Effector memory CD4-positive, alpha-beta T cell (primary cell): ENCODE measurements at places on chromosomes 16 and 17.
A peak's percentile ranks its signal among the peaks of the same experiment; 100 is the strongest.

DNA sequence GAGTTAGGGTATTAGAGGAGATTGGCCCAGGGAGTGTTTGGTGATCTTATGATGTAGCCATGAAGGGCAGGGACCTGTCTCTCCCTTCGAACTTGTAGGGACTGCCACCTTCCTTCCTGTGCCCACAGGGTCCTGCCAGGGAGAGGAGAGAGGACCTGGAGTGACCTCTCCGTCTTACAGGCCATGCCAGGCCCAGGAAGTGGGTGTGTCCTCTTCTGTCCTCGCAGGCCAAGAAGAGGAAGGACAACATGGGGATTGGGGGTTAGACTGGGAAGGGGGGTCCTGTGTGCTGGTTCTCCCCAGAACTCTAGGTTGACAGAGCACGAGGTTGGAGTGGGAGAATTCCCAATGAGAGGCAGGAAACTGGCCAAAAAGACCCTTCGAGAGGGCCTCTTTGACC, 43.4 kb upstream of the TAC4 start:
- DNase-seq = no peak

GRCh38 chr17:78763561-78763960, 18.5 kb downstream of the CYTH1 start:
- no peak for DNase-seq

DNA sequence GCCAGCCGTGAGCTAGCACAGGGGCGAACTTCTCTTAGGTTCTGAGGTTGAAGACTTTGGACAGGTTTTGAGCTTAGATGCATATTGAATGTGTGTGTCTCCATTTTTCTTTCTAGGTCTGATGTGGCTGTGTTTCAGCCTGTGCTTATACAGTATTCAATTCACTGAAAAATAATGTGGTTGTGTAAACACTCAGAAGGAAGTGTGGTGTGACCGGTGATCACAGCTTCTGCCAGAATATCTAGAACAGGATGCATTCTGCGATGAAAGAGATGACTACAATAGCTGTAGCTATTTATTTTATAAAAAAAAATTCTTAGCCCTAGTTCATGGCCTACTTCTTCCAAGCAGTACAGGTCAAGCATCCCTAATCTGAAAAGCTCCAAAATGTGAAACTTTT, 64.4 kb downstream of the MAP2K6 start:
- DNase-seq = no peak

DNA sequence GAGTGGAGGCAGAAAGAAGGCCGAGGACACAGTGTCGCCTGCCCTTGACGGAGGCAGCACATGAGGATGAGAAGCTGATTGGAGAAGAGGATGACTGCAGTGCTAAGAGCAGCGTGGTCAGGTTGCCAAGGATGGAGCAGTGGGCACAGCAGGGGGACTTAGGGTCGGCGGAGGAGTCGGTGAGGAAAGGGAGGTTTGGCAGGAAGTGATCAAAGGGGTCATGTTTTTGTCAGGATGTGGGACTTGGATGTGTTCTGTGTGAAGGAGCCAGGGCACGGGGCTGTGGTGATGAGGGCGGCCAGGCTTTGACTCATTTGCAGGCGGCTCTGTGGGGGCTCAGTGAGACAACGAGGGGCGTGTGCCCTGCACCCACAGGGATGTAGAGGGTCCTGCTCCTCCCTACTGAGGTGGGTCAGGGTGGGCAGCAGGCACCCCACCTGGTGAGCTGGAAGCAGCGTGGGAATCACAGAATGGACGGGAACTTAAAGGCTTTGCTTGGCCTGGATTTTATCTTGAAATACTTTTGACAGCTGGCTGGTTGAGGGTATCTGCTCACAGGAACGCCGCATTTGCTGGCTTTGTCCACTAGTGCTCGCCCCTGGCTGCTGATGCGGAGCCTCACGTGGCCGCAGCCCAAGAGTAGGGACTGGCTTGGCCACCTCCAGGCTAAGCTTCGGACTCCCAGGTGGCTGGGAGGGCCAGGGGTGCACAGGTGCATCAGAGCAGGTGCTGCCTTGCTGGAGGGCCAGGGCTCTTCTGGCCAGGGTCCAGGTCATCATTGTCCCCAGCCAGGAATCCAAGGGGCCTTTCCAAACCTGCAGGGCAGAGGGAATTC, 6.0 kb downstream of the MPG start:
- no peak for DNase-seq

DNA sequence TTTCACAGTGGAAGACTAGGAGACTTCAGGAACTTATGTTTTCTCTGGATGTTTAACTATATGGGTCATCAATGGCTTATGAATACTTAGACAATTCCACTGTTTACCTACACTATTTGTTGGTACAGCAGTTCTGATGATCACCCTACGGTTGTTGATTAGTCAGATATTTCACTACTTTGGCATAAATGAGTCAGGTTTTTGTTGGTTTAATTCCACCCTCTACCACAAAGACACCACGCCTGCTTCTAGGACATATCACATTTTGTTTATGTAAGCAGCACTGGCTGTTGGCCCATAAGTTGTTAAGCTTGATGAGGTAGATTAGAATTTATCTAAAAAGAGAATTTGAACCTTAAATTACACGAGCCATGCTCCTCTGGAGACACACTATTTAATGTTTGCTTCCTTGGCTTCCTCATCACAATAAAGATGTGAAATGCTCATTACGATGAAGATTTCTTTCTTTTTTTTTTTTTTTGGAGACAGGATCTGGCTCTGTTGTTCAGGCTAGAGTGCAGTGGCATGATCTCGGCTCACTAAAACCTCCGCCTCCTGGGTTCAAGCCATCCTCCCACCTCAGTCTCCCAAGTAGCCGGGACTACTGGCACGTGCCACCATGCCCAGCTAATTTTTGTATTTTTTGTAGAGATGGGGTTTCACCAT, 4.3 kb downstream of the GDE1 start:
- DNase-seq = no peak

- peak; percentile 26 for DNase-seq
Measured at GRCh38 chr17:42407289-42407836, 15.7 kb downstream of the CAVIN1 start.

DNA sequence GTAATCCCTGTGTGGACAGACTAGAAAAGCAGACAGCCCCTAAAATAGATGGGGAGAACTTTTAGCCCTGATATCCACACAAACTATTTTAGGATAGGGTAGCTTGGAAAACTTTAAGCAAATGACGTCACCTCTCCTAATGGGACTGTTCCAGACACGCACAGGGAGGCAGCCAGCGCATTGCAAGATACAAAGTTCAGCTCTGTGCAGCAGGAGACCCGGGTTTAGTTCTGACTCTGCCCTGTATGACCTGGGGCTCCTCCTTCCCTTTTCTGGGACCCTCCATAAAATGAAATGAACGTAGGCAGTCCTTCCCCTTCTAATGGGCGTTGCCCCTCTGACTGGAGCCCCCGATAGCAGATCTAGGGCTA, 6.3 kb downstream of the ZNF689 start:
- DNase-seq = no peak

GRCh38 chr17:13462673-13463124, 139.0 kb downstream of the HS3ST3A1 start:
- DNase-seq = no peak

- no peak for DNase-seq
Measured at GRCh38 chr17:29474297-29474696, 84.1 kb downstream of the TAOK1 start.

- DNase-seq = no peak
Measured at GRCh38 chr16:10408824-10409381, 23.0 kb downstream of the ATF7IP2 start.

DNA sequence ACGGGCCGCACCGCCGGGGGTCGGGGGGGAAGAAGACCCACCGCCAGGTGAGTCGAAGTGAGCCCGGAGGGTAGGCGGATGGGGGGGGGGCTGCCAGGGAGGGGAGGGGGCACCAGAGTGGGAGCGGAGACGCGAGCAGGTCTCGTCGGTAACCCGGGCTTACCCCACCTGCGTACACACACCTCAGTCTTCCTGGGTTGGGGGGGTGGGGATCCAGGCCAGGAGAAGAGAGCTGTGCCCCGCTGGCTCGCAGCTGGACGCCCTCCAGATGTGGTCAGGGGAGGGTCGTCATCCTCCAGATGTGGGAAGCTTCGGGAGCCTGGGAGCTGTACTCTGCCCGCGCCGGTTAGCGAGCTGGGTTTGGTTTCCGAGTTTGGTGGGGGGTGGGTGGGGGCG, 1.2 kb downstream of the CACNA1G start:
- no peak for DNase-seq

GRCh38 chr17:35448214-35448898, at the start of gene SLFN13:
SLFN13 (minus strand) TSS chr17:35448766; CDS start chr17:35445680, 3,086 bp downstream.
- peak; percentile 76 for DNase-seq

DNA sequence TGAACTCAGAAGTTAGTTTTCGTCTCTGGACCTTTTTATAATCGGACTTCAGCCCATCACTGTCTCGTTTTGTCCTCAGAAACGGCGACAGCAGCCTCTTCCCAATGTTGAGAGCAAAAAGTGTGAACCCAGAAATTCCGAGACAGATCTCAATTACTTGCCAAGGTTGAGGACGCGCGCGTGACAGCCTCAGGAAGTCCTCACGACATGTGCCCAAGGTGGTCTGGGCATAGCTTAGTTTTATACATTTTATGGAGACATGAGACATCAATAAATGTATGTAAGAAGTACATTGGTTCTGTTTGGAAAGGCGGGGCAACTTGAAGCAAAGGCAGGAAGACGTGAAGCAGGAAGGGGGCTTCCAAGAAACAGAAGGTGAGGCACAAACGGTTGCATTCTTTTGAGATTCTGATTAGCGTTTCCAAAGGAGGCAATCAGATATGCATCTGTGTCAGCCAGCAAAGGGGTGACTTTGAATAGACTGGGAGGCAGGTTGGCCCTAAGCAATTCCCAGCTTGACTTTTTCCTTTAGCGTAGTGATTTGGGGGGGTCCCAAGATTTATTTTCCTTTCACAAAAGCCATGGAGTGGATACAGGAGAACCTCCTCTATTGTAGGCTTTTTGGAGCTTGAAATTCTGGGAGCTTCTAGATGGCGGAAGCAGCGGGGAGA, 583 bp upstream of the ZNF747 start:
- DNase-seq = no peak

DNA sequence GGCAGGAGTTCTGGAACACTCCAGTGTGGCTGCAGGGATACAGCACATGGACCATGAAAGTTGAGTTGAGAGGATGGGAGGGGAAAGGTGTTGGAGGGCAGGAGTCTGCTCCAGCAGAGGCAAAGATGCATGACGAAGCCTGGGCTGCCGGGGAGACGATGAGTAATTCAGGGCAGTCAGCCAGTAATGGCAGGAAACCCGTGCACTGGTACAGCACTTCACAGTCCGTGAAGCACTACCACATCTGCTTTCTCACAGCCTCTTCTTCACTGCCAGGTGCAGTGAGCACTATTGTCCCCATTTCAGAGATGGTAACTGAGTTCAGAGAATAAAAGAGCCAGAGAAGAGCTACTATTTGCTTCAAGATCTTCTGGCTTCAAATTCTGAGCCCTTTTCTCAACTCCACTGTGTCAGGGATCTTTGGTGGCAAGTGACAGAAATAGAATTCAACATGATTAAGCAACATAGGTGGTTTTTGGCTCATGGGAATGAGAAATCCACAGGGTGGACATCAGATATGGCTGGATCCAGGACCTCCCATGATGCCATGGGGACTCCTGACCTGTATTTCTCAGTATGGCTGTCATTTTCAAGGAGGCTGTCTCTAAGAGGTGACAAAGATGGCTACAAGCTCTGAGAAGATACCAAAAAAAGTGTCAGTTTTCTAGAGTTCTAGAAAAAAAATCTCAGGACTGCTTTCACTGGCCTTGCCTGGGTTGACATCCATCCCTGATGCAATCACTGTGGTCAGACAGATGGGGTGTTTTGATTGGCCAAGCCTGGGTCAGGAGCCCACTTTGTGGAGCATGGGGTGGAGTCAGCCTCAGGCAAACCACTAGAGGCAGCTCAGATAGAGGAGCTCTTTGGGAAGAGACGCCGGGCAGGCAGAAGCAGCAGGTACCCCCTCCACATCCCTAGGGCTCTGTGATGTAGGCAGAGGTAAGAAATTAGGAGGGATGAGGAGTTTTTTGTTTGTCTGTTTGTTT, 24.7 kb downstream of the IL21R start:
- peak; percentile 57 for DNase-seq

DNA sequence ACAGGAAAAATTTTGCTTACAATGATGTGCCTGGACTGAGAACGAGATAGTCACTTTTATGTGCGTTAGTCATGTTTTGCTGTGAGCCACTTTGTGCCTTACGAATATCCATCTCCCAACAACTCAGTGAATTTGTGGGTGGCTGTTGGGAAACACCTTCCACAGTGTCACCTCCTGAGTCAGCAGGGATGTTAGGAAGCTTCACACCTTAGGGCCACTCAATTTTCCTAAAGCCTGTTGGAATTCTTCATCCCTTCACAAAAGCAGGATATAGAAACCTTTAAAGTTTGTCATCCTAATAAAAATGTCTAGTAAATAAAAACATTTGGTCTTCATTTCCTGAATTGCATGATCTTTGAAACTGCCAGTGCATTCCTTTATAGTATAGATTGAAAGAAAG, 4.3 kb upstream of the KRTAP3-1 start:
- no peak for DNase-seq

GRCh38 chr17:422196-422930, 69.8 kb upstream of the RPH3AL start:
- no peak for DNase-seq

- no peak for DNase-seq
Measured at GRCh38 chr17:59800530-59800942, 92.2 kb downstream of the TUBD1 start.

DNA sequence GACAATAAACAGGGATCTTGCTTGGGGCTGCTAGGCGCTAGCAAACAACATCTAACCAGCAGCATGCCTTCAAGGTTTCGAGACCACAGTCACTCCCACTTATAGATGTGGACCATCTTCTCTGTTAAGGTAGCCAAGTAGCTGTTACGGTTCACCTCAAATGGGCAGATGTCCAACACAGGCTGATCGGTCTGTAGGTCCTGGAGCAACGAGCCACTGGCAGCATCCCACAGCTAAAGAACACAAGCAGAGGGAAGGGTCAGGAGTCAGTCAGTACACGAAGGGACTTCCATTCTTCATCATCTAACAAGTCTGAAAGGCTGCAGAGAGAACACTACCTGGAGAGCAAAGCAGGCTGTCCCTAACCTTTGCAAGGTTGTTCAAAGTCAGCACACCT, 16.9 kb upstream of the GLG1 start:
- no peak for DNase-seq

DNA sequence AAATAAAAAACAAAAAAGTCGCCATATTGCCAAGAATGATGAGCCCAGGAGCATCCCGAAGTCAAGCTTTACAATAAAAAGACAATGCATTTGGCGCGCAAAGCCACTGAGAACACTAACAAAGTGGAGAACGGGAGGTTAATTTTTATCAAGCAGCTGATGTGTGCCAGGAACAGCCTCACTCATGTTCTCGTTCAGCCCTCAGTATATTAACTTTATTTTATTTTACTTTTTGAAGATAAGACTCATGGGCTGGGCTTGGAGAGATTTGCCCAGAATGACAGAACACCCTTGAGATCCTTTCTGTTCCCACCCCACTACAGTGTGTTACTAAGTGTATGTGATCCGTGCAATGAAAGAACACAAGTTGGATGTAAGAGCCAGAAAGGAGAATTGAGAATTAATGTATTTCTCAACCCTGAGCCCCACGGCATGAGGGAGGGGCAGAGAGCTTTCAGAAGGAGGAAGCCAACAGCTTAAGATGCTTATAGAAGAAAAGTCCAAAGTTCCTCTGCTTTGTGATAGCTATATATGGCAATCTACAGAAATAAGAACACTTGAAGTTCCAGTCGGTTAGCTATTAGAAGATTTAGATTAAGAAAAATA, 48.4 kb downstream of the COTL1 start:
- no peak for DNase-seq
